Skeletal muscle cell (primary cell): ENCODE measurements at places on chromosomes 5 and 9.

GRCh38 chr5:143244000-143244736, 159.3 kb downstream of the NR3C1 start:
- DNase-seq: peak; percentile 94

GRCh38 chr5:62680121-62680520, 101.5 kb downstream of the LRRC70 start:
- DNase-seq: no peak

DNA sequence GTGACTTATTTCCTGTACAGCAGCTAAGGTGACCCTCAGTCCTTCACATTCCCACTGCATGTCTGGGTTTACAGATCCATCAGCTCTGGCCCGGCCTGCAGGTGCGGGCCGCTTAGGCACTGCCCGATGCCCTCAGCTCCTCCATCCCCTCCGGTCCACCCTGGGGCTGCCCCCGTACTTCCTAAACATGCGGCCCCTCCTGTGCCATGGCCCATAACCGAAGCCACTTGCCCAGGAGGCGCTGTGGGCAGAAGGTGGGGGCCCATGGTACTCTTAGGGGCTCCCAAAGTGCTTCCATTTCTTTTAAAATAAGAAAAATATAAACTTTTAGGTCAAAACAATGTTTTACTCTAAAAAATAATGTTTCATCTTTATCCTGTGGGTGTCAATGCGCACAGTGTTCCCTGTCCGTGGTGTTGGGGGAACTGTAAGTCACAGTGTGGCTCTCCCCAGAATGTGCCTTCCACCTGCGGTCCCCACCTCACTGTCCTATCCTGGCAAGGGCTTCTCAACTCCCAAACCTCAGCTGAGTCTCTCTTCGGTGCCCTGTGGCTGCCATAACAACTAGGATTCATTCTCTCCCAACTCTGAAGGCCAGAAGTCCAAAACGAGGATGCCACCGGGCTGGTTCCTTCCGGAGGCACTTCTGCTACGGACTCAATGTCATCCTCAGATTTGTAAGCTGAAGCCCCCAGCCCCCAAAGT, 132.7 kb upstream of the LPCAT1 start:
- no peak for DNase-seq

DNA sequence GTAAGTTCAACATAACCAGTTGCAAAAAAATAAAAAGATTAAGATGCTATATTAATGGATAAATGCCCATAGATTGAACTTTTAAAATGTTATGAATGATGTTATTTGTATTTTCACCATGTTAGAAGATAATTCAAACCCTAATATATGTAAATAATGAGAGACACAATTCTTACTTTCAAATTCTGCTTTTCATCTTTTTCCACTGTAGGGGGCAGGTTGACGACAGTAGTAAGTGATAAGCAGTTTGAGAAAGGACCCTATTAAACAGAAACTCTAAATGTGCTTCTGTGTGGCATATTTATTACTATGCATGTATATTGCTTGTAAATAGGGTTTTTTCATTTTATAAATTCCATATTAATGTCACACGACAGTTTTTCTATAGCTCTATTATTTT, 591.1 kb downstream of the SEMA5A start:
- DNase-seq: no peak

- DNase-seq: peak; percentile 39
Observed at GRCh38 chr5:1488882-1489680, 34.7 kb downstream of the LPCAT1 start.

- no peak for DNase-seq
Observed at GRCh38 chr5:116046823-116047222, 14.6 kb downstream of the ARL14EPL start.

DNA sequence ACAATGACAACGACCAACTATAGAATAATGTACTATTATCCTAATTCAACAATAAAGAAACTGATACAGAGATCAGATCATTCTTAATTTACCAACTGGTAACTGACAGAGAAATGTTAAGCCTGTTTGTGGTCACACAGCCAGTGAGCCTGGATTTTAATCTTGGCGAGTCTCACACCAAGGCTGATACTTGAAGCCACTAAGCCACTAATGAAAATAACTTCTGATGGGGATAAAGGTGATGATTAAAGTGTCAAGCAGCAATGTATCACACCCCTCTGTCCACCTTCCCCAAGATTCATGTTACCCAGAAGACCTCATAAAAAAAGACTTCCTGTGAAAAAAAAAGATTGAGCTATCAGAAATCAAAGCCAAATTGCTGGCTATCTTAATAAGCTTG, 350.5 kb downstream of the SPOCK1 start:
- DNase-seq: no peak

GRCh38 chr5:41918105-41918504, 7.0 kb upstream of the FBXO4 start:
- DNase-seq: no peak

GRCh38 chr9:106761493-106761892, 101.5 kb upstream of the ZNF462 start:
- DNase-seq: no peak

- DNase-seq: no peak
Observed at GRCh38 chr9:96665789-96666188, 10.7 kb upstream of the PRXL2C start.

DNA sequence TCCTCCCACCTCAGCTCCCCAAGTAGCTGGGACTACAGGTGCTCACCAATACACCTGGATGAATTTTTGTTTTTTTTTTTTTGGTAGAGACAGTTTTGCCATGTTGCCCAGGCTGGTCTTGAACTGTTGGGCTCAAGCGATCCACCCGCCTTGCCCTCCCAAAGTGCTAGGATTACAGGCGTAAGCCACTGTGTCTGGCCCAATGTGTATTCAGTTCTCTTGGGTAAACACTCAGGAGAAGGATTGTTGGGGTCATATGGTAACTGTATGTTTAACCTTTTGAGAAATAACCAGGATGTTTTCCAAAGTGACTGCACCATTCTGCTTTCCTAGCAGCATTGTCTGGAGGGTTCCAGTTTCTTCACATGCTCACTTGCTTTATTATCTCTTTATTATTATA, 67.4 kb downstream of the TNPO1 start:
- no peak for DNase-seq

- no peak for DNase-seq
Observed at GRCh38 chr5:1108023-1108864, 3.6 kb downstream of the SLC12A7 start.

DNA sequence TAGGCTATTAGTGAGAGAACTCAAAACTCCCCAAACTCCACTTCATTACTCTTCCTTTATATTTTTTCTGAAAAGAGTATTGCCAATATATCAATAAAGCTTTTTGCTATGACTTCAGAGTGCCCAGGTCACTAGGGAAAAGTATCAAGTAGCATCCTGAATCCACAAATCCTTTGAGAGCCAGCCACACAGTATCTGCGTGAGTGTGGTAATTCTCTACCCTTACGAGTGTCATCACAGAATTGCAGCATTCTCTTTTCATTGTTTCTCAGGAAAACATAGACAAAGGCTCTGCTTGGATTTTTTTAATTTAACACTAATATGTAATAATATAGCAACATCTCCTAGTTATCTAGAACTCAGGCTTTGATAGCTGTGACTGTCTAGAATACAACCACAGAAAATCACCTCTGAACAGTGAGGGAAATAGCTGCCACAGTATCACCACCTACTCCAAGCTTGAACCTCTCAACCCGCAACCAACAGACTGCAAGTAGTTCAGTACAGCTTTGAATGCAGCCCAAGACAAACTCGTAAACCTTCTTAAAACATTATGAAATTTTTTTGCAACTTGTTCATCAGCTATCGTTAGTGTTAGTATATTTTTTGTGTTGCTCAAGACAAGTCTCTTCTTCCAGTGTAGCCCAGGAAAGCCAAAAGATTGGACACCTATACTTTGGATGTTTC, 79.3 kb upstream of the CCDC152 start:
- DNase-seq: no peak

DNA sequence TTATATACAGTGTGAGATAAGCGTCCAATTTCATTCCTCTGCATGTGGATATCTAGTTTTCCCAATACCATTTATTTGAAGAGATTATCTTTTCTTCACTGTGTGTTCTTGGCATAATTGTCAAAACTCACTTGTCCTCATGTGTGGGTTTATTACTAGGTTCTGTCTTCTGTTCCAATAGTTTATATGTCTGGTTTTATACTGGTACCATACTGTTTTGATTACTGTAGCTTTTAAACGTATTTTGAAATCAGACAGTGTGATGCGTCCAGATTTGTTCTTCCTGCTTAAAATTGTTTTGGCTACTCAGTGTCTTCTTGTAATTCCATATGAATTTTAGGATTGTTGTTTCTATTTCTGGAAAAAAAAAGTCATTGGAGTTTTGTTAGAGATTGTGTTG, 10.2 kb downstream of the NDUFAF2 start:
- no peak for DNase-seq

DNA sequence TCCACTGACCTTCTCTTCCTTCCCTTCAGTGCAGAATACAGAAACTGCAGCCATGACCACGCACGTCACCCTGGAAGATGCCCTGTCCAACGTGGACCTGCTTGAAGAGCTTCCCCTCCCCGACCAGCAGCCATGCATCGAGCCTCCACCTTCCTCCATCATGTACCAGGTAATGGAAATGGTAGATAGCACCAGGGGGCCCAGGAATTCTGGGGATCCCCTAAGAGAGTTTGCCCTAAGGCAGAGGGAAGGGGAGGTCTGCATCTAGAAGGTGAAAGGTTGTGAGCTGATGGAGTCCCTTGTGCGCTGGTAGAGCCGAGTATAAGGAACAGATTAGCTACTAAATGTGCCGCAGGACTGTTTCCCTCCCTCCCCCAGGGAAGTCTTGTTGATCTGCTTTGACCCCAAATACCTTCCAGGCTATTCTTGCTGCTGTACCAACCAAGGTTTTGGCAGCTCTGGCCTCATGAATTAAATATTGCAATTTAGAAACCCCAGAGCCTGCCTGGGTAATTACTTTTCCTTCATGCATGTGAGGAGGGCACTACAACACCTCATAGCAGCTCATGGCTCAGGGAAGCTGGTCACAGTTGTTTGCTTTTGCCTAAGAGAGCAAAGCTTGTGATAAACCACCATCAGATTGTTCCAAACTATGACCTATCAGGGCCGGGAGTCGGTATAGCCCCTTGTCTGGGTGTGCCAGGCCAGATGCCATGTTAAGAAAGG, 19.6 kb downstream of the CYFIP2 start:
- no peak for DNase-seq

DNA sequence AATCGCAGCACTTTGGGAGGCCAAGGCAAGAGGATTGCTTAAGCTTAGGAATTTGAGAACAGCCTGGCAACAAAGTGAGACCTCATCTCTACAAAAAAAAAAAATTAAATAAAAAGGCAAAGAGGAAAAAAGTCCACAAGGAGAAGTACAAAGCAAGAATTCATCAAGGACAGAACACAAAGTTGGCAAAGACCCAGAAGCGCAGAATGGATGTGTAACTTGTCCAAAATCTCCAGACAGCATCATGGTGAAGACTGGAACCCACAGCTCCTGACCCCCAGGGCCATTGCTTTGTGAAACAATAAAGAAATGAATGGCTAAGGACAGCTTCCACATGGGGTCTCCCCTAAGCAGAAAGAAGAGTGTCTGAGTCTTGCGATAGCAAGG, 7.8 kb downstream of the HSD17B3 start:
- no peak for DNase-seq

GRCh38 chr5:86465052-86465838, 152.5 kb upstream of the COX7C start:
- no peak for DNase-seq

DNA sequence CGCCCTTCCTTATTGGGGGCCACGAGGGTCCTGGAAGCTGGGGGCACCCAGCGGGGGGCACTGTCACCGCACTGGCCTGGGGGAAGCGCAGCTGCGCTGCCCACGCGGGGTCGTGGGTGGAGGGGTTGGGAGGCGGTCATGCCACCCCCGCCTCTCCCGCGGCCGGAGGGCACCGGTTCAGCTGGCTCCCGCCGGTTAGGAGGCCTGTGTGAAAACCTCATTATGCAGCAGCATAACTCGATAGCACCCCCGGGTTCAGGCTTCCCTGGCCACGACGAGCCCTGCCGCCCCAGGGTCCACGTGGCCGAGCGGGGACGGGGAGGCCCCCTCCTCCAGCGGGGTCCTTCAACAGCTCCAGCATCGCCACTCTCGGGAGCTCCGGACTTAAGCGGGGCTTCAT, 91.2 kb upstream of the ERCC6L2 start:
- no peak for DNase-seq

DNA sequence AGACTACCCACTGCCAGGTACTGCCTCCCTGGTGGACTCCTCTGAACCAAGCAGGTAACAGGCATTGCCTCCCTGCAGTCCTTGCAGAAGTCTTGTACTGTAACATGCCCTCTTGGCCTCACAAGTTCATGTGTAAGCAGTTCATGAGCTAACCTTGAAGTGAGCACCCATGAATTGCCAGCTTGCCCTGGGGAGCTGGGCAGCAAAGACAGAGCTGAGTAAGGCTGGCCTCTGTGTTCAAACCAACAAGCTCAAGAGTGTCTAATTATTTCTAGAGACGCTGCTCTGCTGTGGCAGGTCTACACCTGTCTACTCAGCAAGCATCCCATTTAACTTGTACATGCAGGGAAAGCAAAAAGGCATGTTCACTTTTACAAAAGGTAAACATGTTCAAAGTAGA, 113.5 kb downstream of the FEM1C start:
- DNase-seq: no peak

GRCh38 chr5:172455511-172456061, 1.3 kb upstream of the SH3PXD2B start:
- no peak for DNase-seq

DNA sequence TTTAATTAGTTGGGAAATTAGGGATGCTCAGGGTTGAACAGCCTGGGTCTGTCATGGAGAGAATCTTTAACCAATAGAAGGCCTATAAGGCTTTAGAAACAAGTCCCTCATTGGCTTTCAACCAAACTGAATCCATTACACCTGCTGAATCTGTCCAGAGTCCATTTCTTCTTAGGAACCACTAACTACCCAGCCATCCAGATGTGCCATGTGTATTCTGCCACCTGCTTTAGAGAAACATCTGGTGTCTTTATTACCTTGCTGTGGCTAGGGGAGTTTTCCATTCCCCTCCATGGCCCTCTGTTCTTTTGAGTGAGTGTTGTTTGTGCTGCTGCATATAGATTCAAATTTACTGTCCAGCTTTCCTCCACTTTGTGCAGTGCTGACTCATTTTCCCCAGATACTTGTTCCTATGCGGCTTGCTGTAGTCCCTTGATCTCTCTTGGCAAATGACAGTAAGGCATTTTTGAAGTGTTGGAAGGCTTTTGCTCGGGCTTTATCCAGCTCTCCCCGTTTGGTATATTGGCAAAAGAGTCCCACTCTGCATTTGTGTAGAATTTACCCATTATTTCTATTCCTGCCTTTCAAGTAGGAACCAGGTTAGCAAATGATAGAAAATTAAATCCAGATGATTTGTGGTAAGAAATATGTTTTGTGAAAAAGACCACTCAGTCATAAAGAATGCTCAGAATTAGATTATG, 54.6 kb downstream of the NLN start:
- DNase-seq: peak; percentile 13

- no peak for DNase-seq
Observed at GRCh38 chr5:141743866-141744272, 61.8 kb upstream of the ARAP3 start.

- no peak for DNase-seq
Observed at GRCh38 chr5:128015978-128016377, 67.6 kb upstream of the SLC12A2 start.

- DNase-seq: no peak
Observed at GRCh38 chr9:98796364-98797101, at the start of gene ANKS6. Gene ANKS6 (minus strand): TSS chr9:98796555. CDS start chr9:98796491, 64 bp downstream.

GRCh38 chr9:34995670-34996060, 6.1 kb downstream of the DNAJB5 start:
- no peak for DNase-seq
